ENCODE measurements at places on chromosomes 3 and 15.
A peak's percentile ranks its signal among the peaks of the same experiment; 100 is the strongest.

GRCh38 chr15:33442449-33442848 lies 131.7 kb downstream of the RYR3 start:
- no peak for DNase-seq

GRCh38 chr15:42504631-42505030 lies 9.2 kb downstream of the SNAP23 start:
- DNase-seq = no peak

- no peak for DNase-seq
Observed at GRCh38 chr3:101925564-101925963, 76.2 kb downstream of the NFKBIZ start.

DNA sequence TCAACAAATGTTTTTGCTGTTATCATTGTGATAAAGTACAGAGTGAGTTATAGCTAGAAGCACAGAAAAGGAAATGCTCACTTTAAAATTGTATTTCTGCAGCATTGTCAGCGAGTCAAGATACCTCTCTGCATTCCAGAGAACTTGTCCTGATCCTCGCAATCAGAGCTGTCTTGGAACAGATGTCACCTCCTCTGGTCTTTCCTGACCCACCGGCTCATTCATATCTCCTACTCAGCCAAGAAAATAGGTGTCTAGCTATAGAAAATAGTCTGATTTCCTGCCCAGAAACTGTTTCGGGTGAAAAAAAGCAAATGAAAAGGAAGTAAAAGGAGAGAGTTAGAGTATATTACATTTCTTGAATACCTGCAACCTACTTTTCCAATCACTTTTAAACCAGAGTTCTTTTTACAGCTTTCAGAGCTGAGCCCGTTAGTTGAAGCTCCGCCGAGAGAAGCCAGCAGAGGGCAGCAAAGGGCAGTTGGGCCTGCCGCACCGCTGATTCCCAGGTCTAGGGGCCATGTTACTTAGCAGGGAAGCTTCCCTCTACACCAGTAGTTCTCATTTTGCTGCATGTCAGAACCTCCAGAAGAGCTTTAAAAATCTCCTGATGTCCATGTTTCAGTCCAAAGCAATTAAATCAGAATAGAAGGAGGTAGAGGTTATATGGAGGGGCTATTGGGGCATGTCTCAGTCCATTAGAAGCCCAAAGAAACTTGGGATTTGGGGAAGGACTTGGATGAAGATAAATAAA lies 185.7 kb upstream of the THRB start:
- DNase-seq = peak; percentile 6

GRCh38 chr15:82663186-82663600 lies 16.0 kb upstream of the CPEB1 start:
- peak; percentile 33 for DNase-seq

DNA sequence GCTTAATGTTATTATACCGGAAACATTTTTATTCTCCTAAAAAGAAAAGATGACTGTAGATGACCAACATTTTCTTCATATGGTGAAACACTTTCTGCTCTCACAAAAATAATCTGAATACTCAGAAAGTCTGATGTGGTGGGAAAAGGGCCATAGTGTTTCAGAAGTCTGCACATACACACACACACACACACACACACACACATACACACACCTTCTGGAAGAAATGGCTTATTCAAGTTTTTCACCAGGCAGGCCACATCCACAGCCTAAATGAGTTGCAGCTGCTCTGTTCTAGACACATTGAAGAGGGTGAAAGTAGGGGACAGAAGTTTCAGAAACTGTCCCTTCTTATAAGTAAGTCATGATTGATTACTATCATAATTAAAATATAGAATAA lies 220.0 kb downstream of the ZMAT3 start:
- DNase-seq = no peak

GRCh38 chr3:24472358-24472757 lies 22.3 kb downstream of the THRB start:
- DNase-seq = no peak

DNA sequence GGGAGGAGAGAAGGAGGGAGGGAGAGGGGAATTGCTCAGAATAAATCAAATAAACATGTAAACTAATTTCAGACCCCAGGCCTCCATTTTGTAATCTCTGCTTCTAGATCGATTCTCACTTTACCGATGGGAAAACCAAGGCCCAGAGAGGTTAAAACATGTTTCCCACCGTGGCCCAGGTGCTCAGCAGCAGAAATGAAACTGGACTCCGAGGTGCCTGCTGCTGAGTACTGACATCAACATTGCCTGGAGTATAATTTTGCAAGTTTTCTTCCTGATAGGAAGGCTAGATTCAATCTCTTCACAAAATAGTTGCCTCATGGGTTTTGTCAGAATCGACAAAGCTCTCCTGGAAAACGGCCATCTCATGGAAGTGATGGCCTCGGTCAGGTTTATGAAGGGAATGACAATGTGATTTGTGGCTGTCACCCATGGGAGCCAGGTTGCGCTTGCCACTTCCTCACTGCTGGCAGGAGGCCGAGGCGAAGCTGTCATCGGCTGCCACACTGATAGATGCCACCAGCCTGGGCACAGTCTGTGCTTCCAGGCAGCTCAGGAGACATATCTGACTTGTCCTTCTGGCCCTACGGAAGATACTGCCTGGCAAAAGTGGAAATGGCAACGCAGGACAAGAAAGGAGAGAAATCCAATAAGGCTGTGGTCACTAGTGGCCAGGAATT lies 133.1 kb upstream of the LRRN1 start:
- DNase-seq = no peak

GRCh38 chr3:171122861-171123260 lies 96.3 kb upstream of the SLC2A2 start:
- no peak for DNase-seq

DNA sequence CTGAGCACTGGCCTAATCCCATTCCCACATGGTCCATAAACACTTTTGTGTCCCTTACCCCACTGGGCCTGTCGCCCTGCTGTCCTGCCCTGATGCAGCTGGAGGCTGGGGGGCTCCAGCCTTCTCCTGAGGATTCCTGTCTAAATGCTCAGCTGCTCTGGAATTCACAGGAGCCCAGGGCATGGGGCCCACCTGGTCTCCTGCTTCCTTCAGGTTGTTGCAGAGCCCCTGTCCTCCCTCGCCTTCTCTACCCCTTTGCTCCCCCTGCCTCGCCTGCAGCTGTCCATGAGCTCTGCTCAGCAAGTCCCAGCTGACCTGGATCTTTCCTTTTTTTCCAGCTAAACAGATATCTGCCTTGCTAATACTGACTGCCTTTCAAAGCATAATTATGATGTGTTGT lies 286.9 kb downstream of the XXYLT1 start:
- DNase-seq = no peak

DNA sequence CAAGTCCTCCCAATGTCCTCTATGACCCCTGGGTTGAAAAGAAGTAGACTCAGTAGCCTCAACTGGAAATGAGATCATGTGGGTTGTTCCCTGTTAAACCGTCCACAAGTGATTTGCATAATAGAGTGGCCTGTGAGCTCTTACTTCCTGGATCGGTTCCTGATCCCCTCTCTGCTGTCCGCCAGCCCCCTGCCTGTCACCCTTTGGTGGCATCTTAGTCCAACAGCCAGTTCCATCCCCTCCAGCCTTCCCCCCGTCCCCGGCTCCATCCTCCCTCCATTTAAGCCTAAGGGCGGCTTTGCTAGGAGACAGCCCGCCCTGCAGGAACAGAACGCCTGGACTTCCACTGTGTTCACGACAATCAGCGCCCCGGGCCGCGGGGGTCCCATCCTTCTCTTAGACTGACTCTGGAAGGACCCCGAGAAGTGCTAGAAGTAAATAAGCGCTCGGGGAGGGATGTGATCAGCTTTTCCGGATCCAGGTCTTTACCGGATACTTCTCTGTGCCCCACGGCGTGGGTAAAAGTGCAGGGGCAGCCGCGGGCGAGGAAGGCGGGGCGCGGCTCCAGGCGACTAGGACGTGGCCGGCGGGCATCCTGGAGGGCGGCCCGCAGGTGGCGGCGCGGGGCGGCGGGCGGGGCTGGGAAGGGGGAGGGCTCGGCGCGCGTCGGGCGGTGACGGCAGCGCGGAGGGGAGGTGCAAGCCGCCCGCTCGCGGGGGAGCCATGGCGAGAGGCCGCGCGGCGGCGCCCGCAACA lies 51.2 kb upstream of the ULK4 start:
- peak; percentile 59 for DNase-seq

DNA sequence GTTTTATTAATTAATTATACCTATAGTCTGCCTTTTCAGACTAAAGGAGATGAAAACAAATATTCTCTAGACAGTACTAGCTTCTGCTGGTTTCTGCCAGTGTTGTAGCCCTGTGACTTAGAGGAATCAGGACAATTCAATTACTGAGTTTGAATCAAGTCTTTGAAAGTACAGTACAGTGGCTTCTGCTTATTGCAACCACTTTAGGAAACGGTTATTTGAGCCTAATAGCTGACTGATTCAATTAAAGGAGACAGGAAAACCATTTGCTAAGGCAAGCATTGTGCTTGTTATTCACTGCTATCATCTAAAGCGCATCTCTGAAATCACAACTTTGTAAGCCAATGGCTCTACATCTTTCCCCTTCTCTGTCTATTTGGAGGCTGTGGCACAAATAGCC lies 90.1 kb upstream of the ARL6 start:
- DNase-seq = no peak

DNA sequence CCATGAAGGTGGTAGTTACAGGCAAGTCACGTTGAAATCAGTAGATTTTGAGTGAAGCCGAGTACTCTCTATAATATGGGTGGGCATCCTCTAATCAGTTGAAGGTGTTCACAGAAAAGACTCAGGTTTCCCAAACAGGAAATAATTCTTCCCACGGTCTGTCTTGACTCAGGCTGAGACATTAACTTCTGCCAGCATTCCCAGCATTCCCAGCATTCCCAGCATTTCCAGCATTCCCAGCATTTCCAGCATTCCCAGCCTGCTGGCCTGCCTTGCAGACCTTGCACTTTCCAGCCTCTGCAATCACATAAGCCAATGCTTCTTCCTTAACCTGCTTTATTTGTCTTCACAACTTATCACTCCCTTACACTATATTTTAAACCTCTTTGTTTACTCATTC lies 542.3 kb upstream of the ROBO2 start:
- DNase-seq = no peak

DNA sequence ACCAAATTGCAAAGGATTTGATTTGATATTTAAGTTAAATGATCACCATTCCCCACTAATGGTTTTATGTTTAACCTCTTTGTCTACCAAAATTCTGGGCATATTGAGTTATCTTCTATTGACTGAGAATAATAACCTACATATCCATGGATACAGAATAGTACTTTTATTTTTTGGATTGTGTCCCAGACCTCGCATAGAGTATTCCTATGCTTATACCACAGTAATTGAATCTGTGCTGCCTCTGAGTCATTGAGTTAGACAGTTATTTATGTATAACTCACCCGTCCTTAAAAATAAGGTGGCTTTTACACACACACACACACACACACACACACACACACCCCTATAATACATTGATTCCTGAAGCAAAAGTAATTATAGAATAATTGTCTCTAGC lies 690.1 kb upstream of the BCHE start:
- no peak for DNase-seq

GRCh38 chr15:60973637-60974415 lies 255.3 kb downstream of the RORA start:
- no peak for DNase-seq

DNA sequence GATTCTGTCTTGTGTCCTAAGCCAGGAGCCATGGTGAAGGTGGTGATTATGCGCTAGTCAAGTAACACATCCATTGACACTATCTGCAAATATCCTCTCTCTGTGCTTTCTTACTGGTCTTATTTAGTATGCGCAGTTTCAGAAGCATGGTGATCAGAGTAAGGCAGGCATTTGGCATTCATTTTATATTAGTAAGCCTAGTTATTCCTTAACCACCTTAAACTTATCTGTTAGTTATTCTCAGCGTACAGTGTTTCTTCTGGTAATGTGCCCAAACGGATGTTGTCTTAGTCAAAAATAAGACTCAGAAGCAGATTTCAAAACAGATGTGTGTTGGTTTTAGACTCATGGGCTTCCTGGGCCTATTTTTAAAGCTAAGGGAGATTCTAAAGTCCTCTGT lies 329.2 kb downstream of the GRM7 start:
- no peak for DNase-seq

GRCh38 chr3:111667621-111668239 lies 72.6 kb upstream of the ZBED2 start:
- DNase-seq = peak; percentile 38

- DNase-seq = no peak
Observed at GRCh38 chr3:39780352-39780751, 29.1 kb upstream of the MYRIP start.

DNA sequence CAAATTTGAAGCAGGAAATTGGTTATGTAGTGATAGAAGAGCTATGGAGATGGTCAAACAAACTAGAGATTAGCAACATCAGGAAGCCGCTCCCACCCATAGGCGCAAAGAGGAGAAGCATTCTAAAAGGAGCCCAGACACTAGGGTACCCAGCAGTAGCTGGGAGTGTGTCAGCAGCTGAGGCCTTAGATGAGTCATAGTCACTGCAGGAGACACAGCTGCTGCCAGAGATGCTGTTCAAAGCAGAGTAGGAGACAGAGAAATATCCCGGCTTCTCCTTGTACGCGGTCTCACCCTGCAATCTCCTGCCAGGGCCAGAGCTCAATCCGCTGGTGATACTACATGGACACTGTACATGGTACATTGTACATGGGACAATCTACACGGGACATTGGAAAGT lies 61.9 kb downstream of the VGLL3 start:
- DNase-seq = no peak

DNA sequence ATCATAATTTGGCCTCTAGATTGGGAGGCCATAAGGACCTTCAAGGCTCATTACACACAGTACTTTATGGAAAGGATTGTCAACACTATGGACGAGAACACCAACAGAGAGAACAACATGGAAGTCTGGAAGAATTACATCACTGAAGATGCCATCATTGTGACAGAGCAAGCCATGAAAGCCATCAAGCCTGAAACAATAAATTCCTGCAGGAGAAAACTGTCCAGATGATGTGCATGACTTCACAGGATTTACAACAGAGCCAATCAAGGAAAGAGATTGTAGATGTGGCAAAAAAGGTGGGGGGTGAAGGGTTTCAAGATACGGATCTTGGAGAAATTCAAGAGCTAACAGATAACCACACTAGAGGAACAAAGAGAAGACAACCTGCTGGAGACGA lies 15.9 kb downstream of the IL17RB start:
- no peak for DNase-seq

DNA sequence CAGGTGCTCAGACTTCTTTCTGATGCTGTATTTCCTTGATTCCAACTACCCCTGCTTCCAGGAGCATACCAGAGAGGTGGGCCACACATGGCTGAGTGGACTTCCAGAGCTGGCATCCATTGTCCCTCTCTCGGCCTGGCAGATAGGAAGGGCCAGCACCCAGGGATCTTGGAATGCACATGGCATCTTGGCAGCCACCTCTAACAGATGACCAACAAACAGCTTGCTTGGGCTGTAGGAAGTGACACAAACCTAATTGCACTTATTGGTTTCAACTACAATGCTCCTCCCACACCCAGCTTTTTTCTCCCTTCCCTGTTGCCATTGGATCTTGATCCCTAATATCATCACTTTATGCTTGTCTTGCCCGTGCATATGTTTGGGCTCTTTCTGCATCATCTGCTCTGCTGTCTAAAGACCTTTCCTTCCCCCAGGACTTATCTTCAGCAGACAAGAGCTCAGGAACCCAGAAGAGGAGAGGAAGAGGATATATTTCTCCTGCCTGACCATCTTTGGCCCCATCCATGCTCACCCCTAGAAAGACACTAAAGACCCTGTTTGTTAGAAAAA lies 294.6 kb downstream of the NTRK3 start:
- DNase-seq = no peak

GRCh38 chr3:45964139-45964538 lies 20.9 kb downstream of the CXCR6 start:
- DNase-seq = no peak

Measured in activated T-cell treated with anti-CD3 and anti-CD28 coated beads for 1 hour (primary cell).